ENCODE measurements at places on chromosomes 11 and 22. TPM values are rescaled to one million over a fixed set of nuclear protein-coding genes. Genes with fewer than 3 reads are reported as not detected.

DNA sequence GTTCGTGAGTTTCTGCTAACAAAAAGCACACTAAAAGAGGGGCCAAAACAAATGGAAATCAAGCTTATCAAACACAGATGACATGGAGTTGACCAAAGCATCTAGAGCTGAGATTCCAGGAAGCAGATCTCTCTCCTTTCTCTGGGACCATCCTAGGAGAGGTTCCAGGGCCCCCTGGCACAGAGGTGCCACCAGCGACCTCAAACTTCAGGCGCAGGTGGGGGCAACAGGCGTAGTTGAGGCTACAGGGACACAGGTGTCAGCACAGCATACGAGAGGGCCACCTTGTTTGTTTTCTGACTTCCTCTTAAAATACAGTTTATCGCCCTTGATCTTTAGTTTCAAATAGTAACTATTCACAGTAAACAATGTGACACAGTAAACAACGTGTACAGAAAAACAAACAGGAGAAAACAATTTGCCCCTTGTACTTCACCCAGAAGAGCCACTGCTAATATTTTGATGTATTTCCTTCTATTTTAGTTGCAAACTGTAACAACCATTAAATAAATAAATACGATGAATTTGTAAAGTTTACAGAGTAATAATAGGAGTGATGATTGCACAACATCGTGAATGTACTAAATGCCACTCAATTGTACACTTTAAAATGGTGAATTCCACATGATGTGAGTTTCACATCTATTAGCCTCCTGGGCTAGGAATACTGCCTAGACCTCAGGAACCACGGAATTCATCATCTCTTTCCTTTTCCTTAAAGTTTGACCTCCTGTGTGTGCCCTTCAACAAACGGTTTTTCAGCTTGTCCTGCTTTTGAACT is 52.2 kb downstream of the IGLL5 start:
- DNase-seq, result no peak

DNA sequence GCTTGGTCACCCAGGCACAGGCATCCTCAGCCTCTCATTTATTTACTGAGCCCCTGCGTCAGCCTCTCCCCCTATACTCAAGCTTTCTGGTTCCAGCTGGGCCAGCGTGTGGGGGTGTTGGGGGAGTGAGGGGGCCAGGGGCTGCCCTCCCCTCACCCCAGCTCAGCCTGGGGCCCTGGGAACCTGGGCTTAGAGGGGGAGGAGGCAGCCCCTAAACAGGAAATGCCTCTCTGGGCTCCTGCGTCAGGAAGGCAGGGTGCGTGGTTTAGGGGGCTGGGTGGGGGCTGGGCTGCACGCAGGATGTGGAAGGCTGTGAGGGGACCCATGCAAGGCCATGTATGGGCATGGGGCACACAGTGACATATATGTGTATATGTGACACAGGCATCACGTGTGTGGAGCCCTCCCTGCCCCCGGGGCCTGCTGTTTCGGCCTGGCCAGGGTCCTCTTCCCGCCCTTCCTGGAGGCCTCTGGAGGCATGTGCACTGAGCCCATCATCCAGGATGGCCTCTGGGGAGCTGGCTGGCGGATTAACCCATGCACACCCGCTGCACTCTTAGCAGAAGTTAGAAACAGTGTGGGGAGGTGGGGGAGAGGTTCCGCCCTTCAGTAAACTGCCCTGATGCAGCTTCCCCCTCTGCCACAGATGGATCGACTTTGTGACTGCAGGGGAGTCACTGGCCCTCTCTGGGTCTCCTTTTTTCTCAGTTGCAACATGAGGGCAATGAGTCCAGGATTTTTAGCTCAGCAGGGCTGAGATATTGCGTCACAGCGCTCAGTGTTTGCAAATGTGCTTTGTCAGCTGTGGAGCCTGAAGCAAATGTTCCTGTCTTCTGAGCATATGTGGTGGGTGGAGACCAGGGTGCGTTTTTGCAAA is 1.1 kb upstream of the CD248 start:
- no peak for DNase-seq

DNA sequence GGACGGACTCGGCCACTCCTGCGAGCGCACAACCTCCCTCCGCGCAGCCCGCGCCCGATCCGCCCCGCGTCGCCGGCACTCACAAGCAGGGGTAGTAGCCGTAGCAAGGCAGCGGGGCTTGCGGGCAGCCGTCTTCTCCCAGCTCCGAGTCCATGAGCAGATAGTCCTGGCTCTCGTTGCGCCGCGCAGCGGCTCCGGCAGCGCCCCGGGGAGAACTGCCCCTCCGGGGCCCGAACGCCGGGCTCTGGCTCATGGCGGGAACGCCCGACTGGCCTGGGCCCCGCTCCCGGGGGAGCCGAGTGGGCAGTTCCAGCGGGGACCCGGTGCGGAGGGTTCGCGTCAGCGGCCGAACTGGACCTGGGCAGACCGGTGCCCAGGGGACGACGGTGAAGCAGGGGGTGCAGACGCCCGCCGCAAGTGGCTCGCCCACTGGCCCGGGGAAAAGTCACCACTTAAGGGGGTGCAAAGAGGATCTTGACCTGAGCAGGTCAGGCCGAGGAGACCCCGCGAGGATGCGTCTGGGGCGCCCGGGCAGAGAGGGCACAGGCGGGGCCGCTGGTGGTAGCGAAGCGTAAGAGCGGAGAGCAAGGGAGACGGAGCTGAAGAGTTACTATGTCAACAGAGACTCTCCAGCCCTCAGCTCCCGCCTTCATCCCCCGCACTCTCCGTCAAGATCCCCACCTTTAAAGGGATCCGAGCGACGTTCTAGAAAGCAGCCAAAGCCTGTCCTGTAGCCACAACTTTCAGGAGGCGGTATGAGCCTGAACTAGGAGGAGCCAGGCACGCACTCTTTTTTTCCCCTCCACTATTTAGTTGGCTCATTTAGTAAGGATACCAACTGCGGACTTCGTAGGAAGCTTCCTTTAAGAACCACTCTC is at the start of gene TRPC6:
Gene TRPC6 (minus strand): TSS at position 757 of the 878 bp plus-strand sequence. CDS start 504 bp downstream, at position 253.
- DNase-seq, result no peak

- DNase-seq, result no peak
These were observed 356.3 kb downstream of the SOX6 start for GRCh38 chr11:16000065-16000464.

DNA sequence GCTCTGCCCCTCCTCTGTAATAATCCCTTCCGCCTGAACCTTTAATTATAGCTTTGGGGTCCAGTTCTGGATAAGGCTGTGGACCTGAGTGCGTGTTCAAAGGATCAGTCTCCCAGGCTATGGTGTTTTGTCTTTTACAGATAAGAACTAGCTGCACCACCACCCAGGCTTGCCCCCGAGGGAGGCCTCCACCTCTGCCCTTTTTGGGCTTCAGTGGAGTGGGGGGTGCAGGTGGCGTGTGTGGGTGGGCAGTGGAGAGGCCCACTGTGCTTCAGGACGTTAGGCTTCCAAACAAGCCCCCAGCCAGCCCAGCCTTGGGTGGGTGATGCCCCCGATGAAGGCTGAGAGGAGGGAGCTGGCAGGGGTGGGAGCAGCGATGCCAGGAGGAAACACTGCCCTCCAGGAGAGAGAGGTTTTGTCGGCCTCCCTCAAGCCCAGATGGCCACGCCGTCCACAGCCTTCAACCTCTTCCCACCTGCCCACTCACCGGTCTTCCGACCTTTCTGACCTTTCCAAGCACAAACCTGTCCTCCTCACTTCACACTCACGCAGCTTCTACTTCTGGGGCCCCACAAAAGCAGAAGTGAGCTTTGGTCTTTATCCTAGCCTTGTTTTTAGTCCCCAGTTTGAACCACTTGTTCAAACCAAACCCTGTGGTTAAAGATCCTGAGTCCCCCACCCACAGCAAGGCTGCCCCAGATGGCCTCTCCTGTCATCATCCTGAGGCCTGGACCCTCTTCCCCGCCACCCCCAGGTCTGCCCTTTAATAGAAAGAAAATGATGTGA is 20.4 kb downstream of the PSMD13 start:
- no peak for DNase-seq

- no peak for DNase-seq
These were observed 379.5 kb downstream of the ETS1 start for GRCh38 chr11:128207861-128208321.

- no peak for DNase-seq
These were observed 107.0 kb downstream of the PKNOX2 start for GRCh38 chr11:125271483-125272091.

DNA sequence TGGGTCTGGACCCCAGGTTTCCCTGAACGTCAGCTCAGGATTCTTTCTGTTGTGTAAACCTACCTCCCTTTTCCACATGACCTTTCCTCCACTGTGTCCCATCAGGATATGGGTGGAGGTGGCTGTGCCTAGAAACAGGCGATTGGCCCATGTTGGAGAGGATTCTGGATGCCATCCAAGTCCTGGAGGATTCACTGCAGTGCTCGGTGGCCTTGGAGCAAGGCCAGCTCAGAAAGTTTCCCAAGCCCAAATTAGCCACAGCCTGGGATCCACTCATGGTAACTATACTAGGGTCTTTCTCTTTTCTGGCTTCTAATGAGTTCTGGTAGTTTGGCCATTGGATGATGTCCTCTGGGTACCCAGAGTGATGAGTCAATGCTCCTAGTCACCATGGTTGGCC is 141.6 kb downstream of the SNX19 start:
- DNase-seq, result no peak

DNA sequence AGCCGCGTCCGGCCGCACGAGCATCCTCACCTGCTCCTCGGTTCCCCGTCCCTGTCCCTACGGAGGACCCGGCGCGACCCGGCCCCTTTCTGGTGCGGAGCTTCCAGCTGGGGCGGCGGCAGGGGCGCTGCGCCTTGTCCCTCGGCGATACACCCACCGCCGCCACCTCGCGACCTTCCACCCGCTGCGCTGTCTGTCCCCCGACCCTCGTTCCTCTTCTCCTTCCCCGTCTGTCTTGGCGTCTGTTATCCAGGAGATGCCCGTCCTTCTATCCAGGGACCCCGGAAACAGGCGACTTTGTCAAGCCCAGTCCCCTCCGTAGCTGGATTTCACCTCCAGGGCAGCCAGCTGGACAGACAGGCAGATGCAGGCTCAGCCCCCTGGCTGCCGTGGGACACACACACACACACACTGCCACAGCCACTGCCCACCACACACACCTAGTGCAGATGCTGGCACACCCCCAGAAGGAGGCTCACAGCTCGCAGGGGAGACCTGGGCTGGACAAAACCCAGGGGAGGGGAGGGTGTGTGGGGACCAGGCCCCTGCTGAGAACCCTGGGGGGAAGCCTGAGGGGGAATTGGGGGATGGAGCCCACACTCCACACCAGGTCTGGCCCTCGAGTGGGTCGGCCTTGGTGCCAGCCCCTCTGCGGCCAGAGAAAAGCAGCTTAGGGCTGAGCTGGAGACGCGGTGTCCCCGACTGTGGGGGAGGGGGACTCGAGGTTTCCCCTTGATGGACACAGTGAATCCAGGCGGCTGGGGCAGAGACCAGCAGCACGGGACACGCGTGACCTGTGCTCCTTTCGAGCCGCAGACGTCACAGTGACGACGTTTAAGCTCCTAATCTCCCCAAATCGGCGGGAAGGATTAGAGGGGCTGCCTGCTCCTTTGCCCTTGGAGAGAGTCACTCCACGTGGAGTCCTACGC is 788 bp downstream of the DRD4 start:
- DNase-seq, result no peak

DNA sequence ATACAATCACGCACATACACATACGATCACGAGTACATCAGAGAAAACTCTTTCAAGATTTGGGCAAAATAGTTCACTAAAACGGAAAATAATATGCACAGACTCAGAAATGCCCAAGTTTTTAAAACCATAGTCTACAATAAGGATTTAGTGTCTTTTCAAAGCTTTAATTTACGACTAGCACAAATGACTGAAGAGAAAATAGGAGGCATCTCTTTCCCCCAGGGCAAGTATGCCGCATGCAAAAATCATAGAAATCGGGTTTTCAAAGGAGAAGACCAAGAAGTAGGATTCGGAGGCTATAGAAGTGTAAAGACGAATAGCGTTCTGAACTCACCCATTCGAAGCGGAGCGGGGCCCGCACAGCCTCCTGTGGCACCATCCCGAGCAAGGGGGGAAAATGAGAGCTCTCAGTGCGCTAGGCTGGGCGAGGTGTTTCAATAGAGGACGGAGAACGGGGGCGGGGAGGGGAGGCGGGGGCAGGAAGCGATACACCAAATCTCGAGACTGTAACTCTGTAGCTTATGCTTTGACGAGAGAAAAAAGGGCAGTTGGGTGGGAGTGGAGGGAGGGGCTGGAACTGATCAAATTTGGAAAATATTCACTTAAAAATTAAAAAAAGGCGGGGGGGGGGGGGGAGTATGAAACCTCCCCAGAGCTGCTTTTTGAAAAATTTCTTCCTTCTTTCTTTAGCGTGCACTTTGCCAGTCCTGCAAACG is 15.8 kb downstream of the BLID start:
- peak; percentile 60 for DNase-seq

DNA sequence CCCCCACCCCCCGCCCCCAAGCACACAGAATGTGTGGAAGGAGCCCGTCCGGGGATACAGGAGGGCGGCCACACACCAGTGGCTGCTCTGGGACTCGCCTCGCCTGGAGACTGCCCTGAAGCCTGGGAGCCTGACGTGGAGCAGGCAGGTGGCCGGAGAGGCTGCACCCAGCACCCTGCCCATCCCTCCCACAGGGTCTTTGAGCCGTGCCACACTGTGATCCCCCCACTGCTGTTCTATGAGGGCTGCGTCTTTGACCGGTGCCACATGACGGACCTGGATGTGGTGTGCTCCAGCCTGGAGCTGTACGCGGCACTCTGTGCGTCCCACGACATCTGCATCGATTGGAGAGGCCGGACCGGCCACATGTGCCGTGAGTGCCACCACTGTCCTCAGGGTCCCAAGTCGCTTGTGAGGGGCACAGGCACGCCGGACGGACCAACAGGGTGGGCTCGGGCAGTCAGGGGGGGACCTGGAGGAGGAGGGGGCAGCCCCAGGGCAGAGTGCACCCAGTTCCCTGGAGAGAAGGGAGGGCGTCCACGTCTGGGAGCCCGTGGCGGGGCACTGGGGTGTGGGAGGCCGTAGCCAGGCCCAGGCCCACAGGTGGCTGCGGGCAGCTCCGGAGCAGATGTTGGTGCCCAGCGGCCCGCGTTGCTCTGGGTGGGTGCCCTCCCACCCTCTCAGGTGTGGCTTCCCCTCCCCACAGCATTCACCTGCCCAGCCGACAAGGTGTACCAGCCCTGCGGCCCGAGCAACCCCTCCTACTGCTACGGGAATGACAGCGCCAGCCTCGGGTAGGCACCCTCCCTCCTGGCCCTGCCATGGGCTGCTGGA is 27.0 kb upstream of the MUC5B start:
- DNase-seq, result no peak

- DNase-seq, result no peak
These were observed 5.5 kb upstream of the MYO18B start for GRCh38 chr22:25736378-25737011.

Gene IL17REL
- not detected for polyA plus RNA-seq

Gene PRDX5
- 195 TPM for polyA plus RNA-seq

Gene THAP12
- 71.4 TPM for polyA plus RNA-seq

Gene MS4A12
- not detected for polyA plus RNA-seq

Gene OR6A2
- polyA plus RNA-seq, result 0.03 TPM

Gene ALDH3B1
- 3.5 TPM for polyA plus RNA-seq

Data from left renal cortex interstitium (tissue), 4 donors.